ENCODE measurements at places on chromosomes 5 and 9. TPM values are rescaled to one million over a fixed set of nuclear protein-coding genes. Genes with fewer than 3 reads are reported as not detected.

Gene ROR2
- 24.7 TPM for total RNA-seq

Gene SPATA31D4
- not detected for total RNA-seq

Gene FBP1
- total RNA-seq = 4.7 TPM

Gene POLR3G
- total RNA-seq = 1.5 TPM

Gene PAX5
- 0.67 TPM for total RNA-seq

Gene C5orf46
- 1.9 TPM for total RNA-seq

Gene ARID3C
- total RNA-seq = not detected

Gene PCDHB15
- total RNA-seq = 3.8 TPM

Gene CENPH
- total RNA-seq = 3.0 TPM

Gene SLC38A9
- 16.4 TPM for total RNA-seq

DNA sequence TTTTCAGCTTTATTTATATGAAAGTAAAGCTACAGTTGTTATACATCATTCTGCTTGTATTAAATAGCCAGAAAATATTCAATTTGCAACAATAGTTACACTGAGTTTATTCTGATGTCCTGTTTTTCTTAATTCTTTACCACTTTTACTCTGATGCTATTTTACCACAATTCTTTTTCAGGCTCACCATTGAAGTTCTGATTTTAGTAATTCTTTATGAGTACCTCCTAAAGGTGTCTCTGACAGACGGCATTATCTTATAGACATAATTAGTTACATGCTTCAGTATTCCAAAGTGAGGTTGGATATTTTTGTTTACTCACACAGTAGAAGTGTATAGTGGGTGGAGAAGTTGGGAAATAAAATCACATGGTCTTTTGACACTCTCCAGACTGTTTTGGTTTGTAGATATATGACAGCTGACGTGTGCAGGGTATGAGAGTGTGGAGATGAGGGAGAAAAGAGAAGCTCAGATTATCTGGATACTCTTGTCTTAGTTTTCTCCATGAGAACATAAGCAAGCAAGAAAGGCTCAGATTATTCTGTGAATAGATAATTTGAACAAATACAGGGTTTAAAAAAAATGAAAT is 97.4 kb downstream of the FBXO4 start:
- no peak for DNase-seq

GRCh38 chr5:112023766-112024165 is 266.8 kb upstream of the NREP start:
- no peak for DNase-seq

GRCh38 chr9:134258332-134258731 is 67.9 kb upstream of the RXRA start:
- DNase-seq = no peak

DNA sequence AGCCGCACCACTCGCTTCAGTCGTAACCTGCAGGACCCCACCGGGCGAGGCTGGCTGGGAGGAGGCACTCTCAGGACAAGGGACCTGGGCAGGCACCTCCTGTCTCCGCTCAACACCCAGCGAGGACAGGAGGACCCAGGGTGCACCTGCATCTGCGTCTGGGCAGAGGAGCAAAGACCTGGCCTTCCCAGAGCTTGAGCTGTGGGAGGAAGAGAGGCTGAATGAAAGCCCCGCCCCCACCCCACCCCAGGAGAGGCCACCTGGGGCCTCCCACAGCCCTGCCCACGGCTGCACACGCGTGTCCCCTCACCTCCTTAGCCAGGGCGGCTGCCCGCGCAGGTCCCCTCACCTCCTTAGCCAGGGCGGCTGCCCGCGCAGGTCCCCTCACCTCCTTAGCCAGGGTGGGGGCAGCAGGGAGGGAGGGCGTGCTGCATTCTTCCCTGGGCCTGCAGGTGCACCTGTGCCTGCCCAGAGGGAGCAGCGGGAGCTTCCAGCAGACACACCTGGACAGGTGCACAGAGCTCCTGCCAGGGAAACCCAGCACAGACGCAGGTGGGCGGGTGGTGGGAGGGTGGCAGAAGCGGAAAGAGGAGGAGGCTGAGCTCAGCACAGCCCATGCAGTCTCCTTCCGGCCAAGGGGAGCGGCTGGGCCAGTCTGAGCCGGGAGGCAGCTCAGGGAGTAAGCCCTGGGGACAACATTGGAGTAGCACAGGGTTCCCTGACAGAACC is 18.5 kb upstream of the SLC12A7 start:
- DNase-seq = no peak

GRCh38 chr5:143019157-143019556 is 249.0 kb downstream of the ARHGAP26 start:
- no peak for DNase-seq

GRCh38 chr9:134253606-134254205 is 72.5 kb upstream of the RXRA start:
- DNase-seq = no peak

- DNase-seq = no peak
Measured at GRCh38 chr5:42807722-42808447, 3.8 kb downstream of the SELENOP start.

- DNase-seq = no peak
Measured at GRCh38 chr5:93278896-93279295, 302.1 kb downstream of the NR2F1-AS1 start.

DNA sequence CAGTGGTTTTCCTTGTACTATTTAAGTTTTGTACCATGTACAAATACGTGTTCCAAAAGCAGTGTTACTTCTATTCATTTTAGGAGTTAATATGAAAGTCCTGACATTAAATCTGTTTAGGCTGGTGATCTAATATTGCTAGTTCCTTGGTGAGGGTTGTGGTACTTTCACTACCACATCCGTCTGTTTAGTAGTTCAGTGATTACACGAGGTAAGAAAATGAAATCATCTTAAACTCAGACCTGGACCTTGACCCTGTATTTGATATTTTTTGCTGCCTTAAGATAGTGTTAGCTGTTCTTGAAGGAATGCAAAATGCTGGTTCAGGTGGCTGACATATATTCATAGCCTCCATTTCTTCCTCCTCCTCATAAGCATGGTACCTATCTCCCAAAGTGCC is 50.3 kb downstream of the MTAP start:
- no peak for DNase-seq

DNA sequence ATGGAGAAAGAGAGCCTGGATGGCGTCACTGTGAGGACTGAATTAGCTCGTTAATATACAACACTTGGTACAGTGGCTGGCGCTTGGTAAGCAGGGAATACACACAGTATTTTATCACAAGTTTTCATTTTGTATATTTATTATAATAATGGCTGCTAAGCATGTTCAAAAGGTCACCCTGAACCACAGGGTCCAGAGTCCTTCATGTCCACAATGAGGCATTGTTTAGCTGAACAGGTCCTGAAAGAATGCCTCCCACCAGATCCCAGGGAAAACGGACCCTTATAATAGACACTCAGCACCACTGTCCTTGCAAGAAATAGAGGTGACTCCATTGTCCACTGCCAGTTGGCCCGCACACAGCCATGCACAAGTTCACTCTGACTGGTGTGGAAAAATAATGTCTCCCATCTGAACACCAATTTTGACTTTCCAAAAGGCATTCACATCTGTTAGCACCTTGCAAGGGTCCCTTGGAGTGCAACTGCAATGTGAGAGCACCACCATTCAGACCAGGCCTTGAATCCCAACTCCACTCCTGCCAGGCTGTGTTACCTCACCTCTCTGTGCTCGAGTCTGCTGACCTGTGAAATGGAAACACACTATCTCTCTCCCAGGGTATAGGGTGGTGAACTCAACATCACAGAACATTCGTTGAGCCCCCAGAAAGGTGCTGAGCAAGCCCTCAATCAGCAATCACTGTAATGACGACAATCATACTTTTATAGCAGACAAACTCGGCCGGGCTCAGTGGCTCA is 3.9 kb downstream of the VDAC1 start:
- DNase-seq = peak; percentile 45

GRCh38 chr5:94024620-94025019 is 283.2 kb upstream of the POU5F2 start:
- DNase-seq = no peak

DNA sequence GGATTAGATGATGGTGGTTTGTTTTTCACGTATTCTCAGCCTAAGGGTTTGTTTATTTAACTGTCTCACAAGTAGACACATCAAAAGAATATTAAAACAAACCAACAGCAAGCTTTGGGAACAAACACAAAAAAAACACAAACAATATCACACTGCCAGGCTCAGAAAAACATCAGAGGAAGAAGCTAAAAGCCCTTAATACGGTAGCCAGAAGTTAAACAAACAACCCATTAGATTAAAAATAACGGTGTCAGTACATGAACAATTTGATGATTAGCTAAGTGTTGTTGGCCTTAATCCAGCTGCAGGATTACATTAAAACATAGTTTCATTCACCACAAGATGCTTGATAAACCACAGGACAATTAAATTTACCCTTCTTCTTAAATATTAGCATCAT is 15.9 kb upstream of the DMRT2 start:
- no peak for DNase-seq

DNA sequence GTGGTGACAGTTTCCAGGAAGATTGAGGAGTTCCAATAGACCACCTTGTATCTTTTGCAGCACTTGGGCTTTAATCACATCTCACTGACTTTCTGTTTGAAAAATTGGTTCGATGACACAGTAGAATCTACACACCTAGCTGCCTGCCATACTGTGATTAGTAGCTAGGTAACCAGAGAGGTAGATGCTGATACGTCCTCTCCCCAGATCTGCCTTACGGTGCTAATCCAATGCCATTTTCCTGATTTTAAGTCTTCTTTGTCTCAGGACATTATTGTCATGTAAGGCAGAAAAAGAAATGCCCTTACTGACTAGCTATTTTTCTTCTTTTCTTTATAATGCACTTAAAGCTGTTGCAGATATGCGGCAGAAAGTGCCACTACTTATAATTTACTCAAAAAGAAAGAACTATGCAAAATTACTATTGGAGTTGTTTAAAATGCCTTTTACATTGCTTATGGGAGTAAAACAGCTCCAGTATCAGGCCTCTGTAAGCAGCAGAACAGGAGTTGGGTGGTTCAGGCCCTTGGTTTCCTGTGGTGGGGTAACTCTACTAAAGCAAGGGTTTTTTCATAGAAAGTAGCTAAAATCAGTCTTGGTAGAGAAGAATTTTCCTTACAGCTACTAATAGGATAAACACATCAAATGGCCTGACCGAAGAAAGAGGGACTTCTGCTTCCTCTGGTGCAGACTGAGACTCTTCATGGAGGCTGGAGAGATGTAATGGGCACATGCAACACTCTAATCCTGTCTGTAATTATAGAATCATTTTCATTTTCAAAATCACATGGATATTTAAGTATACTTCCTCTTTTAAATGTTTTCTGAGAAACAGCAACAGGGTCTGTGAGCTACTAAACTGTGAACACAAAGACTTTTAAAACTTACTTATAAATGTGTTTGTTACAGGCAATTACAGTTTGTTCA is 177.2 kb downstream of the MAPKAP1 start:
- no peak for DNase-seq

GRCh38 chr9:8825585-8826147 is 1026.1 kb upstream of the DMAC1 start:
- DNase-seq = no peak

DNA sequence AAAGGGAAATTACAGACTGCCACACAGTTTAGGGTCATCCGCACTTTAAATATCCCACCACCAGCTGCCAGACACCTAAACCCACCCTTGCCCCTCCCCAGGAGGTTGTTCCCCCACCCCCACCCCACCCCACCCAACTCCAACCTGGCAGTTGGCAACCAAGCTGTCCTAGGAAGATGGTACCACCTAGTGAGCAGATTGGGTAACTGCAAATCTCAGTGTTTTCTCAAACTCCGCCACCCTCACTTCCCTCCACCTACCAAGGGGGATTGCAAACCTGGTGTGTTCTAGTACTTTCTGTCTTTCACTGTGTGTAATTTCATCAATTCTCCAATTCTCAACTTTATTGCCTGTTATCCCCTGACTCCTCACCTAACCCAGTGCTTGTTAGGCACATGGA is 323.8 kb upstream of the IRX2 start:
- no peak for DNase-seq

GRCh38 chr5:15499528-15500324 is at the start of gene FBXL7:
Gene FBXL7 (plus strand): TSS chr5:15500180.
- DNase-seq = peak; percentile 93

- no peak for DNase-seq
Measured at GRCh38 chr5:56525113-56525512, 290.2 kb upstream of the MAP3K1 start.

- no peak for DNase-seq
Measured at GRCh38 chr9:33165263-33166151, 1.6 kb downstream of the B4GALT1 start.

DNA sequence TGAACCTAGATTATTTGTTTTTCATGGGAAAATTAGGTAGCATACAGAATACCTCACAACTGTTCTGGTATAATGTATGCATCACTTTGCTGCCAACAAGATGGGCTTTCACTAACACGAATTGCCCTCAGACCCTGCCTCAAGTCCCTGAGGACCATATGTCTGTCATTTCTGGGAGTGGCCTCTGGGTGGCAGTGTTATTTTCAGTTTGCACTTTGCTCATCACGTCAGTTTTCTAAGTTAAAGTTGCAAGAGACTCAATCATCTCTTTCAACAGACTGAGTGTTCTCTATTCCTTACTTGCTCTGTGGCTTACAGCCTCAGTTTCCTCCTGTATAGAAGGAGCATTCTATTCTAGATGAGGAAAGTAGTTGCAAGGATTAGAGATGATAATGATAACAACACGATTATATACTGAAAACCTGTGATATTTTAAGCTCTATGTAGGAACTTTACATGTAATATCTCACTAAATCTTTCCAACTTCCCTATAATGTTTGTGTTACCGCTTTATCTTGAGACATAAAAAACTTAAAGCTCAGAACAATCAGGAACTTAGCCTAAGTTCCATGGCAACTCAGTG is 55.7 kb downstream of the TSSK1B start:
- DNase-seq = no peak

GRCh38 chr5:65338606-65339151 is 143.0 kb downstream of the ADAMTS6 start:
- DNase-seq = peak; percentile 54

DNA sequence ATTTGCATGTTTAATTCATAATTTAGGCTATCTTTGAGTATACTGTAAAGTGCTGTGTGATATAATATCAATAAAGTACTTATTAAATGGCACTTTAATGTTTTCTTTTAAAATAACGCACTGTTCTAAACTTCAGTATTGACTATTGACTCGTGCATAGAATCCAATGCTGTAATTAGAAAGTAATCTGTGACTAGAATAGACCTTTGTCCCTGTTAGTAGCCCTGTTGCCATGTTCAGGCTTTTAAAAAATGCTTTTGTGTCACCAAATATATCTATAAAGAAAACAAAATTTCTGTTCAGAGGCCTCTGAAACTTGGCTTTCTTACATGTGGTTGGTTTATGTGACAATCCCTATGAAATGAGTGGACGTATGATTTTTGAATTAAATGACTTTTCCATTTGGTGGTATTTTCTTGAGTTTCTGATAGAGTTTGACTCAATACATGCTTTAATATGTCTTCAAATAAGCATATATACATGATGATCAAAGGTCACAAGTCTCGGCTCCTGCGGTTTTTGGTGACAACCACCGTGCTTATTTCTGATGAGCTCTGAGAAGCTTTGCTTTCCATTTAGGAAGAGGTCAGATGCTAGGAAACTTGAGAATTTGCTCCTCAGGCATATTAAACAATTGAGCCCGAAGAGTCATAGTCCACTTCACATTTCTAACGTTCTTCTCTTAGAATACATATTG is 174.7 kb downstream of the NR3C1 start:
- no peak for DNase-seq
